HepG2 (cell line): ENCODE measurements at places on chromosomes 1 and 21. TPM values are rescaled to one million over a fixed set of nuclear protein-coding genes. Genes with fewer than 3 reads are reported as not detected.

DNA sequence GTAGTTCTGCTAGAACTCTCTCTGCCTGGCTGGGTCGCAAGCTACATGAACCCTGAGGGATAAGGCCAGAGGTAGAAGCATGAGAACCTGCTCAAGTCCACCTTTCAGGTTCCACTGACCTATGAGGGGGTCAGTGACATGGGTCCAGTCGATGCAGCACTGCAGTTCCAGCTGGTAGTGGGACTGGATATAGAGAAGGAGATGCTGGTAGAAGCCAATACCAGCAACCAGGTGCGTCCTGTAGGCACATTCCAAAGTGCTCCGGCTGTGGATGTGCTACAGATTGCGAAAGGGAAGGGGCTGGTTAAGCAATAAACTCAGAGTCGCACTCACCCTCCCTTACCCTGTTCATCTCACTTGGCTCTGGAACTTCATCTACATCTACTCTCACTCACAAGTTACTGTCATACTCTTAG, 5.7 kb downstream of the SMG5 start:
- DNase-seq, result no peak

DNA sequence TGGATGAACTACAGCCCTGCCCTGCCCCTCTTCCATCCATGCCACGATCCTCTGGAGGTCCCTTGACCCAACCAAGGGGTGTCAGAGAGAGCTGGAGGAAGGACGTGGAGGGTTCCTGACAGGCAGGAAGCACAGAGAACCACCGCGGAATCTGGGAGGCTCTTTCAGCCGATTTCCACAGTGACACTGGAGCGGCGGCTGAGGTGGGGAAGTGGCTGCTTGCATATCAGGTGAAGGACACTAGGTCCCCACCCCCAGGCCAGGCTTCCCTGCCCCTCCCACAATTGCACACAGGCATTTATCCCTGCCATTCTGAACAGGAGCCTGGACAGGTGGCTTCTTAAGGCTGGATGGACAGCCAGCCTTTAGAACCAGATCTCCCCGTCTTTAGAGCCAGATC, 17.5 kb downstream of the LRRC71 start:
- no peak for DNase-seq

The C1orf167 gene
- total RNA-seq, result not detected in 2 replicates

The HMGCS2 gene
- total RNA-seq, result 1.5 and 1.6 TPM in 2 replicates
